Stimulated activated CD4-positive, alpha-beta T cell treated with anti-CD3 and anti-CD28 coated beads, Interleukin-4, amount 100 ng/mL, for 48 hours (primary cell): ENCODE measurements at places on chromosomes 12 and 14.

DNA sequence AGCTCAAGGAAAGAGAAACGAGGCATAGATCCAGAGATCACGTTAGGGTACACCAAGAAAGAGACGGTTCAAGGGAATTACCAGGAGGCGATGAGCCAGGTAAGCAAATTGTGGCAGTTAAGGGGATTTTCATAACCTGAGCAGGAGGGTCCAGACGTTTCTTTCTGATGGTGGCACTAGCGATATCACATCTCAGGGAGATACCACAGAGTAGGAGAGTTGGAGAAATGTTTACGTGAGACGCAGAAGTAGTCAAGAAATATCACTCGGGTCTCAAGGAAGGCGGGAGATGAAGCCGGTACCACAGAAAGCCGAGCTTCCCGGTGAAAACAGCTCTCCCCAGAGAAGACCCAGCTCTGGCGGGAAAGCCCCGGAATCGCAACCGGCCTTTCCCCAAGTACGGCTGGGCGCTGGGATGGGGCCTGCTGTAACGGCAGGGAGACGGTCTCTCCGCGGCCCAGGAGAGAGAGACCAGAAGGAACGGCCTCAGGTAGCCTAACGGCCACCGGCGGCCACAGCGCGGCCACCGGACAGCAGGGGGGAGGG lies 485 bp downstream of the SENP1 start:
- peak; percentile 18 for DNase-seq

- DNase-seq: no peak
These were observed 110.1 kb upstream of the LRIG3 start for GRCh38 chr12:59030415-59030814.

DNA sequence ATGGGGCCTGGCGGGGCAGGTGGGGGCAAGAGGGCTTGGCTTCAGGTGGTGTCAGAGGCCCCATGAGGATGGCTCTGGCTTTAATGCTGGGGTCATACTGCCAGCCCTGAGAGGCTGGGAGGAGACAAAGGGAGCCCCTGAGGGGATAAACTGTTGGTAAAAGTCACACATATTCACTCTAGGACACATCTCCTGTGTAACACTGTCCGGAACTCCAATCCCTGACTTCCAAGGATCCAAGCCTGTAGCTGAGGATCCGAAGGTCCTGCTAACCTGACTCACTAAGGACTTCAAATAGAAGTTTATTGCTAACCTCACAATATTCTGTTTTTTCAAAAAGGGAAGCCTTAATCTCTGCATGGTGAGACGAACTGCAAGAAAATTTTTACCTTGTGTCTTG lies 39.2 kb upstream of the GPR68 start:
- DNase-seq: no peak

DNA sequence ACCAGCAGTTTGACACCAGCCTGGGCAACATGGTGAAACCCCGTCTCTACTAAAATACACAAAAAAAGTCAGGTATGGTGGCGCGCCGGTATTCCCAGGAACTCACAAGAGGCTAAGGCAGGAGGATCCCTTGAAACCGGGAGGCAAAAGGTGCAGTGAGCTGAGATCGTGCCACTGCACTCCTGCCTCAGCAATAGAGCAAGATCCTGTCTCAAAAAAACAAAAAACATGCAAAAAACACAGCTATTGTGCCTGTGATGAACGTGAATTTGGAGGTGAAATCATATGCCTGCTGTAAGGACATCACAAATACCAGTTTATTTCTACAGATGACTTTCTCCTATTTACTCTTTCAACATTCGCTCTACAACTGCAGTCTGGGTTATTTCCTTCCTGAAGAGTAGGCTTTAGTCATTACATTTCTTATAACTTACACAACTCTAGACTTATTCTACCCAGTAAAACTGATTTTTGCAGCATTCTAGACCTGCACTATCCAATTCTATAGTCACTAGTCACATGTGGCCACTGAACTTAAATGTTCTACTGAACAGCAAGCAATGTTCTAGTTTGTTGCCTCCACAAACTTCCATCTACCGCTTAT lies 48.3 kb downstream of the HNRNPC start:
- no peak for DNase-seq

GRCh38 chr14:68612049-68612448 lies 180.8 kb downstream of the ZFP36L1 start:
- no peak for DNase-seq
